PC-9 (cell line): ENCODE measurements at places on chromosomes 11 and 22.

DNA sequence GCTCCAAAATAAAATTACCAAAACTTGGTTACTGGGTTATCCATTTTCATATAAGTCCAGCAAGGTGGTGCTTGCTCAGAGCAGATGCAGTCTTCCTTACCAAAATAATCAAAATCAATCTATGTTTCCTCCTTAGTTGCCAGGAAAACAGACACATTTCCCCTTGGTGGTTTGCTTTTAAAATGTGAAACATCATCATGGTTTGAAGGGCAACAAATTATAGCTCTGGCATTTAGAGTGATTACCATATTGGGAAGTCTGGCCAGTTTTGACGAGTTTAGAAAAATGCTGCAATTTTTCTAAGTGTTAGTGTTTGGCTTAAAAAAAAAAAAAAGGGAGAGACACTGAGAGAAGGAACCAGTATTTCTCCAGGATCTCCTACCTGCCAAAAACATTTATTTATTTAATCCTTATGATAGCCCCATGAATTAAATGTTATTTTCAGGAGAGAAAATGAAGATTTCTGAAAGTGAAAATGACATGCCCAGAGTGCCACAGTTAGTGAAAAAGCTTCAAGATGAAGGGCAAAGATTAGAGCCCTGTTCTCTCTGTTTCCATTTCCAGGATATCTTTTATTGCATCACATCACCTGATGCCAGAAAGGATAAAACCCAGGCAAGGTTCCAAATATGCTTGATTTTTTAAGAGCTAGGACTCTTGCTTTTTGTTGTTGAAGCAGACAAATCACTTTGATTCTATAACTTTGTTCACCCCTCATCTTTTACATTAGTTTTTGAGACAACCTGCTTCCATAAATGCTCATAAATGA is 29.6 kb upstream of the TBCEL start:
- no peak for DNase-seq

DNA sequence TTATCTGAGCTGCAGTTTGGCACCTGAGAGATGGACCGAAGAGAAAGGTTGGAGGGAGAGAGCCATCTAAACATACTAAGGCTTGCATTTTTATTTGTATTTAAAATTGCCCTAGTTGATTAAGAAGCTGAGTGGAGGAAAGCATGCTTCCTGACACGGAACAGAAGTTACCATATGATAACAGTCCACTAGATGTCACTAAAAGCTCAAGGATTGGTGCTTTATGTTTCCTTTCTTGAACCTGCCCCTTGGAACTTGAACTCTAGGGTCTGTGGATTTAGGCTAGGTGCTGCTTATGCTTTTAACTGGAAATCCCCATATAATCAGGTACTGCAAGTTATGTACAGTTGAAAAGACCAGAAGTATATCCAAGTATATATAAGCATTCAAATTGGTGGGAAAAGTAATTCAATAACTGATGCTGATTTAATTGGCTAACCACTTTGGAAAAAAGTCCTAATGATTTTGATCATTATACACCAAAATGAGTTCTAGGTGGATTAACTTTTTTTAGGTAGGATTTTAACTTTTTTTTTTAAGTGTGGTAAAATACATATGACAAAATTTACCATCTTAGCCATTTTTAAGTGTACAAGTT is 9.5 kb downstream of the RBMXL2 start:
- DNase-seq = no peak

DNA sequence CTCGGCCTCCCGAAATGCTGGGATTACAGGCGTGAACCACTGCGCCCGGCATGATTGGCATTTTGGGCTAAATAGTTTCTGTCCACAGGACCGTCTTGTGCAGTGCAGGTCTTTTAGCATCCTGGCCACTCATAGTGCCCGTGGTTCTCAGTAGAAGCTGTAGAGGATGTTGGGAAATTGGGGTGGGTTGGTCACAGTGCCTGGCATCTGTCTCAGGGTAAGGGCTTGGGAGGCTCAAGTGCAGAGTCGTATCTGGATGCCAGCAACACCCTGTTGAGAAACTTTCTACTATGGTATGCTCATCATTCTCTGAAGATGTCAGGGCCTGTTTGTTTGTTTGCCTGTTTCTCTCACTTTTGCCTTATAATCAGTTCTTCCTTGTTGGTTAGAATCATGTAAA is 21.9 kb downstream of the UBE2L3 start:
- DNase-seq = no peak

- peak; percentile 46 for DNase-seq
Observed at GRCh38 chr11:94519478-94520084, 7.3 kb downstream of the C11orf97 start.

DNA sequence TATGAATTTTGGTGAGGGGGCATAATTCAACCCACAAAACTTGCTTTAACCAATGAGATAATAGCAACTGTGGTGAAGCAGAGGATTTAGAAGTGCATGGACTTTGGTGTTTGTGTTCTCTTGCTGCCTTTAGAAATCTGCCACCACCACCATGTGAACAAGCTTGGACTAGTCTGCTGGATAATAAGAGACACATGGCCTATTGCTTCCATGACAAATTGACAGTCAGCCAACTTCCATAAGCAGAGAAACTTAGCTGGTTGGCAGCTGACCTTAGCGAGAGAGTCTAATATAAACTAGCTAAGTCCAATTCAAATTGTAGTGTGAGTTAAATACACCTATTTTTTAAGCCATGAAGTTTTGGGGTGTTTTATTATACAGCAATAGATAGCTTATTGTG is 482.1 kb upstream of the ANO5 start:
- DNase-seq = no peak

DNA sequence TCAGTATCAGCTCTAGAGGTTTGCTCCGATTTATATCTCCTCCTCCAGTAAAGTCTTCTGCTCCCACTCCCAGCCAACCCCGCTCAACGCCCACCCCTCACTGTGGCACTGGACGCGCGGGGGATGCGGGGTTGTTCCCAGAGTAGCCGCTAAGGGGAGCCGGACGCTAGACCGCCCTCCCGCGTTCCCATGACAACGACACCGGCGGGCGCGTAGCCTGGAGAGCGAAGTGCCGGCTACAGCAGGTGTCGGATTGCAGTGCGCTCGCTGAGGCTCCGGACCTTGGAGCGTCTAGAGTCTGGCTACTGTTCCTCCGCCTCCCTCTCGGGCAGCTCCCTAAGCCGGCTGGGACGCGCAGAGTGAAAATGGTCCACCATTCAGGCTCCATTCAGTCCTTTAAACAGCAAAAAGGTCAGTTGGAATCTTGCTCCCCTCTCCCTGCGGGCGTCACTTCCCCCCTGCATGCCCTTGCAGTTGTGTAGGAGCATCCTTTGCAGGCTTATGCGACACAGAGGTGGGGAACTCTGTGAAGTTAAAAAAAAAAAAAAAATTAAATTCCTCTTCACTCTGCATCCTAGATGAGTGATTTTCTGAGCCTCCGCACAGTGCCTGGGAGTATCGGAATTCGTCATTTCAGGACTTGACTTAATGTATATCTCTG is at the start of gene ANO3:
Gene ANO3, plus strand, starts transcription at position 220 of the 661 bp plus-strand sequence. Its CDS starts 146 bp downstream, at position 366.
- DNase-seq = peak; percentile 72

DNA sequence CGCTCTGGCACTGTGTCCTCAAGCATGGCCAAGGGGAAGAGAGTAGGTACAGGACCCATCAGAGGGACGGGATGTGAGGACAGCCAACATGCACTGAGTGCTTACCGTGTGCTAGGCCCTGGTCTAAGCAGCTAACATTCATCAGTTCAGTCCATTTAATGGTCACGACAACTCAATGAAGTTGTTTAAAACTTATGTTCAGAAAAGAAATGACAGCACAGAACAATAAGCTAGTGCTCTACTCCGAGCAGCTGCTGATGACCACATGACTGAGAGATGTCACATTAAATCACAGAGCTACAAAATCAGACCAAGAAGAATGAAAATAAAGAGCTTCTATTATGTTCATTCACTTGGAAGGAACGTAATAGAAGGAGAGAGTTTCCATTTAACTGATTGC is 26.3 kb downstream of the PRDM10 start:
- no peak for DNase-seq

DNA sequence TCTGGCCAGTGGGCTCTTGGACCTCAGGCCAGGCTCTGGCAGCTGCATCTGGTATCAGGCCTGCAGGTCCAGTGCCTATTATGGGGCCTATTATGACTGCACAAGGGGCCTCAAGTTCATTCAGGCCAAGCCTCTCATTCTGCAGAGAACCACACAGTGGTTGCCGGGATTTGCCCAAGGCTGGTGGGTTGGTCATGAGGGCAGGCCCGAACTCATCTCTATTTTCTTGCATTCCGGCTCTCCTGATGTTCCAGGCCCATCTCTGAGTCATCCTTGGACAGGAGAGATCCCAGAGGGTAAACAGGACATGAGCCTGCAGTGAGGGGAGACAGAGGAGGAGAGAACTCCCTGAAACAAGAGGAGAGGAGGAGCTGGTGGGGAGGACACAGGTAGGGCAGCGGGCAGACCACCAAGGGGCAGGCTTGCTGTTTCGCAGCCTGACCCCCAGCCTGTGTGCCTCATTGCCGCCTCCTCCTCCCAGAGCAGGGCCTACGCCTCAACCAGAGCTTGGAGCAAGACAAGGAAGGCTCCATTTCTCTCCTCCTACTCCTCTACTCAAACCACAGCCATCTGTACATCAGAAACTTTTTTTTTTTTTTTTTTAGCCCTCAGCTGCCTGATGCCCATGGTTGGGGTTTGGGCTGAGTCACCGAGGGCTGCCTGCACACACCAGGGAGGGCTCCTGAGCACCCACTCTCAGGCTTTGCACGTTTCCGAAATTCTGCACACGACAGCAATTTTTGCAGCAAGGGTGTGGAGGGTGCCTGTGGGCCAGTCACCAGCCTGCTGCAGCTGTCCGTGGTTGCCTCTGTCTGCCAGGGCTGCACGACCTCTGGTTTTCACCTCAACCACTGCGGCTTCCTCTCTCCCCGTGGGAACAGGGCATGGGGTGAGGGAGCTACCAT is 12.7 kb upstream of the TREH start:
- DNase-seq = peak; percentile 11

- no peak for DNase-seq
Observed at GRCh38 chr11:48193876-48194275, 22.7 kb upstream of the OR4B1 start.

DNA sequence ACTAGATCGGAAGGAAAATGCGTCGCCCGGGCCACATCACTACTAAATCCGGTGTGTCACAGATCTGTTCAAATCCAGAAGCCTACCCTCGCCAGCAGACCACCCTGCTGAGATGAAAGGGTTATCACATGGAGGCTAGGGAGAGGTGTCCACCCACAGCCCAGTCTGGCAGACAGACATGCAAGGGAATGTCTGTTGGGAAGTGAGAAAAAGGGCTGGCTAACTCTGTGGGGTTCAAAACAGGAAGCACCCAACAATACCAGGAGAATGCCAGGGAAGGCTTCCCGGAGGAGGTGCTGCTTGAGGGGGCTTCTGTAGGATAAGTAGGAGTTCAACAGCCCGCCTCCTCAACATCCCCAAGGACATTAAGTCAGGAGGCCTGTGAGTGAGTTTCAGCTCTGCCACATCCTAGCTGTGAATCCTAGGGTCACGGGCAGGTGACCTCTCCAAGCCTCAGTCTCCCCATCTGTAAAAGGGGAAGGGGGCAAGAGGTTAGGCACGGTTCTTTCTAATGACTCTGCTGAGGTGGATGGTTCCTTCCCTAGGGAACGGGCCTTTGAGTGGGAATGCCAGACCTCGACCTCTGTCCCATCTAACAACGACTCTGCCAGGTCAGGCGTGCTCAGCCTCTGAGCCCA is 1.1 kb downstream of the TPST2 start:
- DNase-seq = no peak

- DNase-seq = no peak
Observed at GRCh38 chr22:19110064-19110458, 12.2 kb downstream of the DGCR2 start.

DNA sequence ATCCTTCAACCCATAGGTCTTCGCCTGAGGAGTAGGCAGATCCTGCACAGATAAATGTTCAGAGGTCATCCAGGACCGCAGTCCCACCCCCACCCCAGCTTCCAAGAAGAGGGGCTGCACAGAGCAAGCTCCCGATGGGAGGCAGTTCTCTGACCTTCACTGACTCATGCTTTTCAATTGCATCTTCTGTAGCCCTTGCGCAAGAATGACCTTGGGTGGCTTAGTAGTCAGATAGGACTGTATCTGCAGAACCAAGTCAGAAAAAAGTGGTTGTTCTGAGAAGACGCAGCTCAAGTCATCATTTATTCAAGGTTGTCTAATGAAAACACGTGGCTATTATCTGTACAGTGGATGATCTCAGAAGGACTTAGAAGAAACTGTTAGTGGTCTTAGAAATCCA is 16.4 kb upstream of the GRAMD1B start:
- DNase-seq = no peak

GRCh38 chr11:66316849-66317251 is at the start of gene CD248:
Gene CD248, minus strand, starts transcription at chr11:66317044. Its CDS starts 17 bp downstream, at chr11:66317027.
- no peak for DNase-seq

DNA sequence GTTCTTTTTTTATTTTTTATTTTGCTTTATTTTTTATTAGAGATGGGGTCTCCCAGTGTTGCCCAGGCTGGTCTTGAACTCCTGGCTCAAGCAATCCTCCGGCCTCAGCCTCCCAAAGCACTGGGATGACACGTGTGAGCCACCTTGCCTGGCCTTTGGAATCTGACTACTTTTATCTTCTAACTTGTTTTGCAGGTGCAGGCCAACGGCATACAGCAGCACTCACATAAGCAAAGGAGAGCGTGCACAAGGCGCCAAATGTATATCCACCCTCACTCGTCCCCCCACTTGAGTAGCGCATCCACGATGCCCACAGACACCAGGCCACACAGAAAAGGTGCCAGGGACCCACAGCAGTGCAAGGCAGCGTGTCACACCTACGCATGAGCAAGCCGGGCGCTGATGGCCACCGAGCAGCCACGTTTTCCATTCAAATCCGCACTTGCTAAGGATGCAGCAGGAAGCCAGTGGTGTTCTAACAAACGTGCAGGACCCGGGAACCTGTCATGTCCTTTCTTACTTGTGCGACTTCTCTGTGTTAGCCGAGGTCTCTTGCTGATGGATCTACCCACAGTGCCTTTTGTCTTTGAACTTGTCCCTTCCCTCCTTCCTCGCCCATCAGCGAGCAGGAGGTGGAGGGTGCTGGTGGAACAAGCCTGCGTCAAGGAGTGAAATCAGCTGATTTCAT is 5.9 kb downstream of the ASCL2 start:
- no peak for DNase-seq

GRCh38 chr11:7575841-7576725 is 62.3 kb downstream of the PPFIBP2 start:
- no peak for DNase-seq

- peak; percentile 99 for DNase-seq
Observed at GRCh38 chr22:35312198-35313059, 12.7 kb downstream of the TOM1 start.

- peak; percentile 55 for DNase-seq
Observed at GRCh38 chr22:28442264-28442710, 237.4 kb downstream of the TTC28 start.
